ENCODE measurements at places on chromosomes 5 and 9.

- no peak for DNase-seq
Observed at GRCh38 chr5:176133289-176133870, 104.8 kb upstream of the SIMC1 start.

DNA sequence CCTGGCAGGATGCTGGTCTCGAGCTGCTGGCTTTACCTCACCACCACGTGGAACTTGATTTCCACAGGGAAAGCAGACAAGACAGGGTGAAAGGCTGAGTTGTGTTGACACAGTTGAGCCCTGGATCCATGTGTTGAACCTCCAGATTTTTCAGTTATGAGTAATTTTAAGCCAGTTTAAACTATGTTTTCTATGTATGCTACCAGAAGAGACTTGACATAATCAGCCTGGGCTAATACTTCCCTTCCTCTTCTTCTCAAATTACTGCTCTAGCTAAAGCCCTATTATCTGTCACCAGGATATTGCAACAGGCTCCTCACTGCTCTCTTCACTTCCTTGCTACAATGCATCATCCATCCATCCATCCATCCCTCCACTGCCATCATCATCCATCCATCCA, 12.0 kb upstream of the PHYKPL start:
- no peak for DNase-seq

DNA sequence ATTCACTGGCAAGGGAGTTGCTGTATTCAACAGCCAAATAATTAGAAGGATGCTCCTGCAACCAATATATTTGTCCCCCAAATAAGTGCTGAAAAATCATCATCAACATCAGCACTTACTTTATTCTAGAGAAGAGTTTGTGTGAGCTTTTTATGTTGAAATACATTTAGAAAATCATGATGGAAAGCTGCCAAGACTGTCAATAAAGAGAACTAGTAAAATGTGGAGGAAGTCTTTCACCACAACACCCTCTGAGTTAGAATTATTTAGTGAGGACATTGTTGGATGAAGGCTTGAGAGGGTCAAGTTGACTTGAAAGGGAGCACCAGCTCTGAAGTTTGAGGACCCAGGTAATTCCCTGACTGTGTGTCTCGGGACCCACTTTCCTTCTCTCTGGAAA, 100.2 kb upstream of the TBCA start:
- DNase-seq = no peak

DNA sequence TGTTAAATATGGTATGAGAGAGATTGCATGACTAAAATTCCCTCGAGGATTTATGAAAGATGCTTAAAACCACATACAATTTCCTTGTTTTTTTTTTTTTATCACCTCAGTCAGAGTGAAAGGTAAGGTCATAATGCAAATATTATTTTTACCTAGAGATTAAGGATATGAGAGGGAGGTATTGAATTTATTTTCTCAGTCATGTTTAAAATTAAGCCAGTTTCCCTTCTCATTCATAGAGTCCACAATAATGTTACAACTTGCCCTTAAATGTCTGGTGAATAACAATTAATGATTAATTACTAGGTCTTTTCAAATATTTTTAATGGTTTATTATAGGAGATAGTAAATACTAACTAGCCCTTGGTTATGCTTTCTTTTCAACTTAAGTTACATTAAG, 144.9 kb upstream of the HAPLN1 start:
- DNase-seq = no peak

All from NCI-H1694 (cell line).